ENCODE measurements at places on chromosomes 11 and 22. TPM values are rescaled to one million over a fixed set of nuclear protein-coding genes. Genes with fewer than 3 reads are reported as not detected.

- DNase-seq: no peak
Measured at GRCh38 chr22:45544588-45545170, 42.0 kb downstream of the FBLN1 start.

DNA sequence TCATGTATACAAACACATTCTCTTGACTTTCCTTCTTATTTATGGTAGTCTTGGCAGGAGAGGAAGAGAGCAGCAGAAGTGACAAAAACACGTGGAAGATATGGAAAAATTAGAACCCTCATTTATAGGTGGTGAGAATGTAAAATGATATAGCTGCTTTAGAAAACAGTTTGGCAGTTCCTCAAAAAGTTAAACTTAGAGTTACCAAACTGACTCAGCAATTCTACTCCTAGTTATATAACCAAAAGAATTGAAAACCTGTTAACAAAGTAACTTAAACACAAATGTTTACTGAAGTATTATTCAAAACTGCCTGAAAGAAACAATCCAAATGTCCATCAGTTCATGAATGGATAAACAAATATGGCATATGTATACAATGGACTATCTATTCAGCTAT, 16.8 kb downstream of the NUCB2 start:
- no peak for DNase-seq

GRCh38 chr11:75840522-75840921, 25.5 kb downstream of the UVRAG start:
- no peak for DNase-seq

- DNase-seq: no peak
Measured at GRCh38 chr22:44571566-44572413, 73.8 kb upstream of the RTL6 start.

LAYN gene
- 57.4 TPM for total RNA-seq

YPEL1 gene
- 0.72 TPM for total RNA-seq
